ENCODE measurements at places on chromosomes 7 and 10.
A peak's percentile ranks its signal among the peaks of the same experiment; 100 is the strongest.

GRCh38 chr10:13759168-13759567, 172.4 kb downstream of the PRPF18 start:
- peak; percentile 88 for DNase-seq

- DNase-seq, result no peak
Measured at GRCh38 chr10:25907261-25907660, 26.8 kb upstream of the MYO3A start.

GRCh38 chr7:141074162-141074991, 513 bp downstream of the TMEM178B start:
- DNase-seq, result no peak

- DNase-seq, result no peak
Measured at GRCh38 chr10:48512861-48513260, 92.0 kb downstream of the ARHGAP22 start.

DNA sequence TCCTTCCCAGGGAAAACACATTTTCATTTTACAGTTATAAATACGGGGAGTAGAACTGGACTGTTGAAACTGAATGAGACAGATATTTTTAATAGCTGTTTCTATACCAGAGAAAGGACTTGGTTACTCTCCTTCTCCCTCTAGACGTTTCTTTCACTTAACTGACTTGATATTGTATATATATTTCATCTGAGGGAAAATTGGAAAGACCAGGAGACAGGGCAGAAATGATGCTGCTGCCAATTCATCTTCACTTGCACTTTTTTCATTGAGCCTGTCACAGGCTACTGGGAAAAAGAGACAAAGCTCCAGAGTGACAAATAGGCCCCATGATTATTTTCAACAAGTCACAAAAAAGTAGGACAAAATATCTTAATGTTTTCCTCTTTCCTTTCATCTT, 636.0 kb upstream of the TPK1 start:
- DNase-seq, result no peak
